Gastrocnemius medialis (tissue), 4 donors: ENCODE measurements at places on chromosomes 4 and X. TPM values are rescaled to one million over a fixed set of nuclear protein-coding genes. Genes with fewer than 3 reads are reported as not detected.

DNA sequence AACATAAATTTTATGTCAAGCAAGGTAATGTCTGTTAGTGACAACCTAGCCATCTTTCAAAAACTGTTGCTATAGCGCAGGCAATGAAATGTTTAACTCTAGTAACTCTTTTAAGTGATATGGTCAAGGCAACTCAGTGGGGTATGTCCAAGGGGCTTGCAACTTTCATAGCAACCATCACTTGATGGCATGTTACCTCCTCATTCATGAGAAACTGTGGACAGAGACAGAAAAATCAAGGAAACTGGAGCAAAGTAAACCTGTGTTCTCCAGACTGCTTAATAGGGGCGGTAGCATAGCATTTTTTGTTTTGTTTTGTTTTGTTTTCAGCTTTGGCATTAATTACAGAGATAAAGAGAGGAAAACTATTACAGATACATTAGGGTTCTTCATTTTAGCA lies 1456.8 kb upstream of the AGA start:
- no peak overlapping the region for H3K27ac ChIP-seq
- H3K36me3 ChIP-seq = no peaks in the 10 kb centered on the region
- H3K4me1 ChIP-seq = no peaks in the 10 kb centered on the region
- DNase-seq = no peak
- H3K27me3 ChIP-seq = no peaks in the 10 kb centered on the region

DNA sequence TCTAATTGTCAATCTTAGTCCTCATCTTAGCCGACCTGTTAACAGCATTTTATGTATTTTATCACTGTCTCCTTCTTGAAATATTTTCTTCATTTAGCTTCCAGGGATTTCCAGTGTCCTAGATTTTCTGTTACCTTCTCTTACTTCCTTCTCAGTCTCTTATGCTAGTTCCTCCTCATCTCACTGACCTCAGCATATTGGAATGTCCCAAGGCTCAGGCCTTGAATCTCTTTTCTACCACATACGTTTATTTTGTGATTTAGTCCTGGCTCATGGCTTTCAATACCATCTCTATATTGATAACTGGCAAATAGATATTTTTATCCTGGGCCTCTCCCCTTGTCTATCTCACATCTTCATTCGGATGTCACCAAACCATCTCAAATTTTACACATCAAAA lies 61.1 kb downstream of the IQCM start:
- no peaks in the 10 kb centered on the region for H3K27me3 ChIP-seq
- H3K4me3 ChIP-seq = no peak overlapping the region
- DNase-seq = no peak
- no peak overlapping the region for H3K27ac ChIP-seq
- no peaks in the 10 kb centered on the region for H3K36me3 ChIP-seq

PROM1 gene
- 2.9 TPM for total RNA-seq

IRS4 gene
- not detected for total RNA-seq

- H3K4me3 ChIP-seq = no peak overlapping the region
- H3K27ac ChIP-seq = no peak overlapping the region
- no peaks in the 10 kb centered on the region for H3K27me3 ChIP-seq
These were observed 1.3 kb upstream of the ATP10D start for GRCh38 chr4:47483745-47484144.

- H3K27me3 ChIP-seq = no peaks in the 10 kb centered on the region
- no peak overlapping the region for H3K4me3 ChIP-seq
- H3K36me3 ChIP-seq = no peaks in the 10 kb centered on the region
- no peaks in the 10 kb centered on the region for H3K4me1 ChIP-seq
- DNase-seq = no peak
These were observed 504.3 kb upstream of the ZFP42 start for GRCh38 chr4:187491286-187491685.

ZMAT1 gene
- total RNA-seq = 1.4 TPM

DNA sequence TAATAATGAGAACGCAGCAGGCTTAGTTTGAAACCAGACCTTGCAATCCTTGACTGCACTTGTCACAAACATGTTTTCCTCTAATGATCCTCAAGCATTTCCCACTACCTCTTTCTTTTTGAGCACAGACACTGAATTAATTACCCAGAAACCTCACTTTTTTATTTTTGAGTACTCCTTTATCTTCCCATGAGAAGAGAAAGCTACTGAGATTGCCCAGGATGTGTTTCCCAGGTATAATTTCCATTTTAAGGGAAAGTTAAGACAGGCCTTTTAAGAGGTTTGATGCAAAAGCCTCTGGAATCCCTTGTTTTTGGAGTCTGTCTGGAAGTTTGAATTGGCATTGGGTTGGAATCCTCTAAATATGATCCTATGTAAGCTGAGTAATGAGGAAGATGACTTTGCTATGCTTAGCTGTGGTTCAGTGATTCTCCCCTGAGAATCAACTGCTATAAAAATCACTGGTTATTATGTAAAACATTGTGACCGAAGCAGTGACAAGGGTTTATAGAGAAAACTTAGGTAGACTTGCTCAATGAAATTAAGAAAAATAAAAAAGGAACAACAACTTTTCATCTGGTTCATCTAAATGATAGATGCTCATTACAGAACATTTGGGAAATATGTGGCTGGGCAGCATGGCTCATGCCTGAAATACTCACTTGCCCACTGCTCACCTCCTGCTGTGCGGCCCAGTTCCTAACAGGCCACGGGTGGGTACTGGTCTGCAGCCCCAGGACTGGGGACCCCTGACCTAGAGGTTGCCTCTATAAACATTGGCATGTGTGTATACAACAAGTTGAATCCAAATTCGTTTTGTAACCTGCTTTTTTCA lies 10.8 kb upstream of the RHOH start:
- no peaks in the 10 kb centered on the region for H3K36me3 ChIP-seq
- H3K27ac ChIP-seq = no peak overlapping the region
- H3K4me3 ChIP-seq = no peak overlapping the region

DNA sequence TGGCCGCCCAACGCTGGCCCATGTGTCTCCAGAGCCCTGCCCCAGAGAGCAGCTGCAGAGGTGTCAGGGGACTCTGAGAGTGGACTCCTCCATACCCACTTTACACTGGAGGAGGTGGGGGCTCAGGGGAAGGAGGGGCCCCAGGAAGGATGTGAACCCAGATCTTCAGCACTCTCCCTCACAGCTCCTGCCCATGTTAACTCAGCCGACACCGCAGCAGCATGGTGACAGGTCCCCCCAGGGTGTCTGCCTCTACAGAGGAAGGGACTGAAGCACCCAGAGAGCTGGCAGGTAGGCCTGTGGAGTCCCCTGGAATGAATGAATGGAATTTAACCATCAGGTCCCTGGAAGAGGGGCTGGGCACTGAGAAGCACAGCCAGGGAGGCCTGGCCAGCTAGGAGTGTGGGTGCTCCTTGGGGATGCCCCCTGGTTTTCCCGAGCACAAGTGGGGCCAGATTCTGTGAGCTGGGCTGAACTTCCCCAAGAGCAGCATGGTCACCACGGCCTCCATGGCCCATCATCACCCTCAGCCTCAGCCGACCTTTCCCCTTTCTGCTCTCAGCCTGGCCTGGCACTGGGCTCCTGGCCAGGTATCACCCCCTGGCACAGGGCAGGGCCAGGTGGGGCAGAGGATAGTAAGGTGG lies 21.9 kb downstream of the SH3BP2 start:
- H3K4me3 ChIP-seq = no peak overlapping the region
- peaks cover 54% of the 10 kb centered on the region for H3K4me1 ChIP-seq
- no peak overlapping the region for H3K27ac ChIP-seq
- H3K27me3 ChIP-seq = no peaks in the 10 kb centered on the region
- DNase-seq = no peak
- no peaks in the 10 kb centered on the region for H3K36me3 ChIP-seq

TCEAL9 gene
- 10.4 TPM for total RNA-seq

CXXC4 gene
- 0.36 TPM for total RNA-seq

MAMLD1 gene
- total RNA-seq = 1.6 TPM

MUC7 gene
- not detected for total RNA-seq

SLC25A5 gene
- 65.3 TPM for total RNA-seq

- no peaks in the 10 kb centered on the region for H3K27me3 ChIP-seq
- H3K4me1 ChIP-seq = no peaks in the 10 kb centered on the region
- no peaks in the 10 kb centered on the region for H3K36me3 ChIP-seq
- H3K27ac ChIP-seq = no peak overlapping the region
These were observed 216.2 kb upstream of the TECRL start for GRCh38 chr4:64625438-64625837.

DNA sequence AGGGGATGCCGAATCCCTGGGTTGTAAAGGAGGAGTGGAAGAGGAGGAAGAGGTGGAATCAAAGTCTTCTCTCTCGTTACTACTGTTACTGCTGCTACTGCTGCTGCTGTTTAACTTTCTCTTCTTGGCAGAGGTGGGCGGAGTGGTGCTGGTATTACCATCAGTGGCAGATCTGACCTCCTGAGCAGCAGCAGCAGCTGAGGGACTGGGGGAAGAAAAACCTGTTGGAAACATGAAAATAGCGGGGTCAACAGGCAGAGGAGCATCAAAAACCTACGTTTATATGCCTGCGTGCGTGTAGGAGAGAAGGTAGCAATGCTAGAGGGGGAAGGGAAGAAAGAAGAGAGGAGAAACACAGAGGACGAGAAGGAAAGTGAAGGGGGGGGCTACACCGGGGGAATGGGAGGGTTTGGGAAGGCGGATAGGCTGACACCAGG lies 339 bp downstream of the CUL4B start:
- peaks cover 23% of the 10 kb centered on the region for H3K4me1 ChIP-seq
- H3K36me3 ChIP-seq = no peaks in the 10 kb centered on the region
- peak; percentile 30 for DNase-seq
- peak overlapping the region; percentile 76 for H3K4me3 ChIP-seq
- H3K27me3 ChIP-seq = no peaks in the 10 kb centered on the region

DNA sequence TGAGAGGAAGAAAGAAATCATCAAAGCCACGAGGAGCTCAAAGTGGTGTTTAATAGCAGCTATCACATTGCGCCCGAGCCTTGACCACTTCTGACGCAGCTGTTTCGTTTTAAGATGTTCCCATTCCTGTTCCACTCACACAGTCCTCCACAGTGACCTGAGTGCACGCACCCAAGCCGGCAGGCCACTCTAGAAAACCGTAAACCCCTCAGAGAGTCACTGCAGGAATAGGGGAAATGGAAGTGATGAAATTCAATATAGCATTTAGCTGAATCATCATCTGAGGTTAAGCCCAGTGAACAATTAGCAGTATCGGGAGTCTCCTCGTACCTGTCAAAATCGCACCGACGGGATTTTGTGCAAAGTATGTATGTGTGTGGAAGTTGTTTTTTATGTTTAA lies 17.9 kb upstream of the HAND2 start:
- H3K27me3 ChIP-seq = peaks cover 18% of the 10 kb centered on the region
- H3K27ac ChIP-seq = no peak overlapping the region
- no peak overlapping the region for H3K4me3 ChIP-seq
- no peak for DNase-seq
- H3K4me1 ChIP-seq = no peaks in the 10 kb centered on the region
- H3K36me3 ChIP-seq = no peaks in the 10 kb centered on the region

- peaks cover 18% of the 10 kb centered on the region for H3K27me3 ChIP-seq
- no peak for DNase-seq
- H3K36me3 ChIP-seq = no peaks in the 10 kb centered on the region
- no peak within 1 kb of the TSS for H3K27ac ChIP-seq
- peak within 1 kb of the TSS; percentile 49 for H3K4me3 ChIP-seq
- peaks cover 16% of the 10 kb centered on the region for H3K4me1 ChIP-seq
These were observed at the start of gene FREM3 for GRCh38 chr4:143700416-143701352. TSS of gene FREM3 (minus strand) at chr4:143700675. CDS start at chr4:143700675, 0 bp downstream.

DNA sequence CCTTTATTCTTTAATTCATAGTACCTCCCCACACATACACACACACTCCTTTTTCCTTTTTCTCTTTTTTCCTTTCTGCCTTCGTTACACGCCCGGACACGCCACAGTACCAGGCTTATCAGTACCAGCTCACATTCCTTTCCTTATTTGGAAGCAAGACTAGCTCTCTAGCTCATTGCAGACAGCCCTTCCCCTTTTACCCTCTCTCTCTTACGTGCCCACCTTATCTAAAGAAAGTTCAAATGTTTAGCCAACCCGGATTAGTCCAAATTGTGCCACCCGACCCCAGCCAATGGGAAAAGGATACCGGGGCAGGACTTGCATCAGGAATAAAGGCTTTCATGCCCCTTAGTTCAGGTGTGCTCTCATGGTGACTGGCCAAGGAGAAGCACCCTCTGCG lies 194.7 kb upstream of the VCX3A start:
- no peaks in the 10 kb centered on the region for H3K27me3 ChIP-seq
- no peaks in the 10 kb centered on the region for H3K36me3 ChIP-seq
- no peak overlapping the region for H3K4me3 ChIP-seq
- H3K27ac ChIP-seq = no peak overlapping the region

DNA sequence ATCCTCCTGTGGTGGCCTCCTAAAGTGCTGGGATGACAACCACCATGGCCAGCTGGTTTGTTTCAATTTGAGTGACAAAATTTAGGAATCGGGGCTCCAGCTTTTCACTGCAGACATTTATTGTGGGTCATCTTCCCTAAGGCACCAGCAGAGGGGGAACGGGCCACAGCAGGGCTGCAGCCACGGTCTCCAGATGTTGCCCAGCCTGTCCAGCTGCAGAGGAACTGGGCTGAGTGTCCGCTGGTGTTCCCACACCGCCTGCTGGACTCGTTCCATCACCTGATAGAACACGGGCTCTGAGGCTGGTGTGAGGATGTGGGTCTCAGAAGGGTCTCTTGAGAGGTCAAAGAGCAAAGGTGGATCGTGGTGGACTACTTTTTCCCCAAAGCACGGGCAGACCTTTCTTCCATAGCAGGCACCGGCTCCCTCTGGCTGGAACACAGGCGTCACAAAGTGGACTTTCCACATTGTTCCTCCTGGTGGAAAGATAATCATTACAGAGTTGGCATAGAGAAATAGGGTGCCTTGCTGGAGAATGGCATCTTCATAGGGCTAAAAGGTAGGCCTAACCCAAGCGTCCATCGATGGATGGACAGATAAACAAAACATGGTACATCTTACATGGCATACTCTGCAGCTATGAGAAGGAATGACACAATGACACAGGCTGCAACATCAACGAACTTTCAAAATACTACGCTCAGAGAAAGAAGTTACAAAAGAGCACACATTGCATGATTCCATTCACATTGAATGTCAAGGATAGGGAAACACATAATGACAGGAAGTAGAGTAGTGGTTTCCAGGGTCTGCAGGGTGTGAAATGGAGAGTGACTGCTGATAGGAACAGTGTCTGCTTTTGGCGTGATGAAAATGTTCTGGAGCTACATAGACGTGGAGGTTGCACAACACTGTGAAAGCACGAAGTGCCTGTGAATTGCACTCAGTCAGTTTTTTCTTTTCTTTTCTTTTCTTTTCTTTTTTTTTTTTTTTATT lies 5.9 kb upstream of the ARSD start:
- H3K27ac ChIP-seq = no peak overlapping the region
- H3K27me3 ChIP-seq = peaks cover 5% of the 10 kb centered on the region
- DNase-seq = no peak
- no peaks in the 10 kb centered on the region for H3K4me1 ChIP-seq
- no peaks in the 10 kb centered on the region for H3K36me3 ChIP-seq
- H3K4me3 ChIP-seq = no peak overlapping the region

DNA sequence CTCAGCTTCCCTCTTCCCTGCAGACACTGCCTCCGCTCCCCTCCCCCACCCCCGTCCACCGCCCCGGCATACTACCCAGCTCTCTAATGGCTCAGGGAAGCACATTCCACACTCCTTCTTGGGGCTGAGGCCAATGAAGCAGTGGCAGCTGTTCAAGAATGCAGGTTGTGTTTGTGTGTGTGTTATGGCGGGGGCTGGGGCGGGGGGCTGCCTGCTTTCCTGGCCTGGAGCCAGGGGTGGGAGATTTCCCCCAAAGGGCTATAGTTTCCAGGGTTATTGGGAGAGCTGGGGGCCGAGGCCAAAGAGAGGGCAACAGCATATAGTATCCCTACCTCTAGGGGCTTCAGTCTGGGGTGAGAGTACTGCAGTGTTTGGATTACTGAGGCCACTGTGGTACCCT lies 149.4 kb downstream of the EFNB1 start:
- no peak overlapping the region for H3K4me3 ChIP-seq
- no peak overlapping the region for H3K27ac ChIP-seq
- H3K27me3 ChIP-seq = no peaks in the 10 kb centered on the region
- no peaks in the 10 kb centered on the region for H3K4me1 ChIP-seq
- H3K36me3 ChIP-seq = no peaks in the 10 kb centered on the region

EVC gene
- total RNA-seq = 2.3 TPM
